Nephron progenitor cell (in vitro differentiated cells): ENCODE measurements at places on chromosomes 7 and 10.

- H3K27me3 ChIP-seq, result no peaks in the 10 kb centered on the region
- H3K4me3 ChIP-seq, result no peak overlapping the region
- no peak overlapping the region for H3K27ac ChIP-seq
- DNase-seq, result peak; percentile 27
- H3K36me3 ChIP-seq, result no peaks in the 10 kb centered on the region
- H3K4me1 ChIP-seq, result peaks cover 48% of the 10 kb centered on the region
Observed at GRCh38 chr7:74275401-74275881, 13.8 kb upstream of the CLIP2 start.

- H3K4me1 ChIP-seq, result no peaks in the 10 kb centered on the region
- DNase-seq, result no peak
- H3K4me3 ChIP-seq, result no peak overlapping the region
Observed at GRCh38 chr7:49597805-49598204, 175.6 kb upstream of the VWC2 start.

- no peaks in the 10 kb centered on the region for H3K27me3 ChIP-seq
- no peaks in the 10 kb centered on the region for H3K36me3 ChIP-seq
- no peak overlapping the region for H3K27ac ChIP-seq
- peaks cover under 1% of the 10 kb centered on the region for H3K4me1 ChIP-seq
- no peak overlapping the region for H3K4me3 ChIP-seq
Observed at GRCh38 chr10:53356616-53357349, 584.2 kb upstream of the MBL2 start.

- no peaks in the 10 kb centered on the region for H3K4me1 ChIP-seq
- DNase-seq, result no peak
- no peak overlapping the region for H3K4me3 ChIP-seq
- H3K27ac ChIP-seq, result no peak overlapping the region
Observed at GRCh38 chr7:19133886-19134285, 11.3 kb downstream of the FERD3L start.

DNA sequence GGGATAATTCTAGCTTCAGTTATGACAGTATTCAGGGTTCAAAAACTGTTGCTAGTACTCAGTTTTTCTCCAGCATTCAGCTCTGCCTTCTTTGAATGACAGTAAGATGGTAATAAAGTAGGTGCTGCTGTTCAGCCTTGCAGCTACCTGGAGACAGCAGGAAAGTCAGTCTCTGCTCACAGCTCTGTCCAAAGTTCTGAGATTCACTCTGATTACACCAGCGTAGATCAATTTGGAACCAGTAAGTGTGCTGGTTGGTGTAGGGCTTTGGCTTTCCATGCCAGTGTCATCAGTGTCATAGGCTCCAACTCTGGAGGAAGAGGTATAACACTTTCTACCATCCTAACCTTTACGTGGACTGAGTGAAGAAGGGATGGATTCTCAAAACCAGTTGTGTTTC is 26.2 kb downstream of the STK17A start:
- no peaks in the 10 kb centered on the region for H3K27me3 ChIP-seq
- no peak for DNase-seq
- H3K27ac ChIP-seq, result no peak overlapping the region
- no peaks in the 10 kb centered on the region for H3K4me1 ChIP-seq
- H3K4me3 ChIP-seq, result no peak overlapping the region

GRCh38 chr10:49474901-49475300 is 64.0 kb downstream of the ERCC6 start:
- no peak overlapping the region for H3K27ac ChIP-seq
- no peak for DNase-seq
- H3K36me3 ChIP-seq, result peaks cover 87% of the 10 kb centered on the region

- H3K36me3 ChIP-seq, result peaks cover 71% of the 10 kb centered on the region
- no peak for DNase-seq
- H3K27ac ChIP-seq, result no peak overlapping the region
- H3K4me3 ChIP-seq, result no peak overlapping the region
Observed at GRCh38 chr10:121536310-121536913, 61.8 kb downstream of the FGFR2 start.

DNA sequence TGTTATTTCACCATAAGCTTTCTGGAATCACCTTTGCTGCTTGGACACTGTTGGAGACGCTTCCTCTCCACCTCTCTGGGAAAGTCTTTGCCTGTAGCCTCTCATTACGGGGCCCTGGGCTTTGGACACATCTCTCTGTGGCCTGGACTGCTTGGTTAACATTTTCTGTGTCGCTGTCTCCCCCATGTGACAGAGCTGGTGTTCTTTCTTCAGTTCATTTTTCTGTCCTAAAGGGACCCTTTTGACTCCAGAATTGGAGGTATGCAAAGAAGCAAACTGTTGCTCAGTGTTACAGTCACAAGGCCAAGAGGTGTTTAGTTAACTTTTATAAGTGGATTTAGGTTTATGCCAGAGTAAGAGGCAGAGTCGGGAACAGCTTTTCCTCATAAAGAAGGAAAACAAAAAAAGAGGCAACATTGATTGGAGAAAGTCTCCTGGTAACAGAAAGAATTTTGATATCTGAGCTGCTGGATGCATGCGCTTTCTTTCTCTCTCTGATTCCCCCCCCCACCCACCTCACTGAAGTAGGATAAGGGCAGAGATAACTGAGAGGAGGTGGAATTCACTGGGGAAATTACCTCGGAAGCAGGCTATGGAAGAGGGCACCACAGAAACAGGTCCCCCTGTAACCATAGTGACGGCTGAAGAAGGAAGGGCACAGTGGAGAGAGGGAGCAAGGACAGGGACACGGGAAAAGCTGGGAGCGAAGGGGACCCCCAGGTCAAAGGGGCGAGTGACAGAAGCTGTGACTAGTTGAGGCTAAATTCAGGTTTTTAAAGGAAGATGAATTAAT is 57.8 kb downstream of the LGI1 start:
- H3K27me3 ChIP-seq, result peaks cover 22% of the 10 kb centered on the region
- peaks cover 19% of the 10 kb centered on the region for H3K4me1 ChIP-seq
- peak; percentile 25 for DNase-seq
- no peak overlapping the region for H3K27ac ChIP-seq
- no peaks in the 10 kb centered on the region for H3K36me3 ChIP-seq

- DNase-seq, result peak; percentile 12
- H3K4me1 ChIP-seq, result peaks cover 29% of the 10 kb centered on the region
- H3K27me3 ChIP-seq, result no peaks in the 10 kb centered on the region
- H3K27ac ChIP-seq, result peak overlapping the region; percentile 52
- peaks cover 14% of the 10 kb centered on the region for H3K36me3 ChIP-seq
- H3K4me3 ChIP-seq, result peak overlapping the region; percentile 98
Observed at GRCh38 chr7:140475747-140476333, 3.5 kb downstream of the MKRN1 start.

- H3K27me3 ChIP-seq, result no peaks in the 10 kb centered on the region
- DNase-seq, result no peak
- H3K4me3 ChIP-seq, result no peak overlapping the region
- peaks cover 31% of the 10 kb centered on the region for H3K36me3 ChIP-seq
- H3K4me1 ChIP-seq, result peaks cover 17% of the 10 kb centered on the region
Observed at GRCh38 chr10:69352569-69353264, 64.0 kb downstream of the TACR2 start.

GRCh38 chr7:156203923-156204322 is 391.7 kb upstream of the SHH start:
- DNase-seq, result no peak
- no peak overlapping the region for H3K27ac ChIP-seq
- no peak overlapping the region for H3K4me3 ChIP-seq
- H3K27me3 ChIP-seq, result peaks cover 10% of the 10 kb centered on the region
- H3K4me1 ChIP-seq, result peaks cover 12% of the 10 kb centered on the region
- H3K36me3 ChIP-seq, result no peaks in the 10 kb centered on the region

DNA sequence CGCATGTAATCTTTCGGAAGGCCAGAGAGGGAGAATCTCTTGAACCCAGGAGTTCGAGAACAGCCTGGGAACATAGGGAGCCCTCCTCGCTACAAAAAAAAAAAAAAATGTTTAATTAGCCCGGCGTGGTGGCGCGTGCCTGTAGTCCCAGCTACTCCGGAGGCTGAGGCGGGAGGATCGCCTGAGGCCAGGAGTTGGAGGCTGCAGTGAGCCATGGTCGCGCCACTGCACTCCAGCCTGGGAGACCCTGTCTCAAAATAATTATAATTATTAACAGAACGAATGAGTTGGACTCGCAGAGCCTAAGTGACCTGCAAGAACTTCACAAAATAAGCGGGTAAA is 794 bp downstream of the PCGF6 start:
- H3K36me3 ChIP-seq, result peaks cover 19% of the 10 kb centered on the region
- H3K27me3 ChIP-seq, result no peaks in the 10 kb centered on the region
- DNase-seq, result no peak
- peak overlapping the region; percentile 54 for H3K27ac ChIP-seq

DNA sequence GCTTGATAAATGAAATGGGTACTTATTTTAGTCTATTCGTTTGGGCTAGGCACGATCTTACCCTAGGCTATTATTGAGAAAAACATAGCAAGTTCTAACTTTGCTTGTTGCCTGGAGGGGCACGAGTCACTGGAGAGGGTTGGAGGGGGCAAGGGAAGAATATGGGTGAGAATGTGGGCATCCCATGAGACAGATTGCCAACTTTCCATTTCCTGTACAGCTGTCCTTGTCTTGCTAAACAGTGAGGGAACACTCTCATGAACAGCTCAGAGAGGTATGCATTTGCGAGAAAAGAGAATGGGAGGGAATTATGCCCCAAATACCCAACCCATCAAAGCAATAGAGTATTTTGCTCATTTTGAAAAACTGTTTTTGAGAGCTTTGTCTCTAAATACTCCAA is 9.2 kb downstream of the CDHR3 start:
- H3K27ac ChIP-seq, result no peak overlapping the region
- DNase-seq, result no peak
- H3K4me3 ChIP-seq, result no peak overlapping the region
- H3K36me3 ChIP-seq, result no peaks in the 10 kb centered on the region
- H3K27me3 ChIP-seq, result peaks cover 18% of the 10 kb centered on the region

DNA sequence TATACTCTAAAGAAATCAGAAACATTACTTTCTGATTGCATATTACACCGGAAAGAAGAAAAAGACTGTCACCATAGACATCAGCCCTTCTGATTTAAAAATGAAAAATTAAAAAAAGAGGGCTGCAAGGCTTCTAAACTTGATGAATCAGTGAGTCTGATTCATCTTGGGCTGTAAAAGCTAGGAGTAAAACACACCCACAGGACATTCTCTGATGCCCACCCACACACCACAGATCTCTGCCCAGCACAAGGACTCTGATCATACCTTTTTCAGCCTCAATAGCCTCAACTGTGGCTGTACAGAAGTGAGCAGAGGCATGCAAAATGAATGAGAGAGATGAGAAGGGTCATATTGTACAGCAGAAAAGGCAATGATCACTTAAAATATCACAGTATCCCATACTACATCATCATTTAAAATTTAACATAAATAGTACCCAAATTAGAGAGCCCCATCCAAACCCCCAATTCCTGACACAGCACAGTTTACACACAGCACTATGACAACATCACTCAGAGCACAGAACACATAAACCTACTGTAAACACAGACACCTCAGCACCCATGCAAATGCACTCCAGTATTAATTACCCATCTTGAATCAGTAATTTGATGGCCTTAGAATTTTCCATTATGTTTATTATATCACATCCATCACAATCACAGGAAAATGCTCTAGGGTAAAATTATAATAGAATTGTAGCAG is 6.4 kb upstream of the MSS51 start:
- H3K27ac ChIP-seq, result no peak overlapping the region
- DNase-seq, result no peak
- H3K36me3 ChIP-seq, result peaks cover 16% of the 10 kb centered on the region

DNA sequence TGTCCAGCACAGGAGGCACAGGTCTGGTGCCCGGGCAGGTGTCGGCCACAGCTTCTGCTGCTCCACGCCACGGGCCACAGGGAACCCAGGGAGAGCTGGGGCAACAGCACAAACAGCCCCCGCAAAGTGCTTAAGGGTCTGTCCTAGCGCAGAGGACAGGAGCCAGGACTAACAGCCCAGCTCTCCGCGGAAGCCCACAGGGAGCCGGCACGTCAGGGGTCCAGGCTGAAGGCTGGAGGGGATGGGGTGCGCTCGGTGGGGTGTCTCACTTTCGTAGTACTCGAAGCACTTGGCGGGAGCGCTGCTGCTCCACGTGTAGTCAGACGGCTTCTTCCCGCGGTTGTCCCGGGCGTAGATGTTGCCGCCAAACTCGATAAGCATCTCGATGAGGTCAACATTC is 24.9 kb downstream of the ASB13 start:
- no peak overlapping the region for H3K4me3 ChIP-seq
- H3K27me3 ChIP-seq, result no peaks in the 10 kb centered on the region
- H3K27ac ChIP-seq, result no peak overlapping the region
- H3K36me3 ChIP-seq, result peaks cover 54% of the 10 kb centered on the region
- peaks cover 28% of the 10 kb centered on the region for H3K4me1 ChIP-seq
- DNase-seq, result no peak

- H3K4me1 ChIP-seq, result peaks cover 19% of the 10 kb centered on the region
- peak; percentile 29 for DNase-seq
- H3K36me3 ChIP-seq, result no peaks in the 10 kb centered on the region
- H3K4me3 ChIP-seq, result peak within 1 kb of the TSS; percentile 64
- no peak within 1 kb of the TSS for H3K27ac ChIP-seq
Observed at GRCh38 chr10:132065491-132066105, at the start of gene JAKMIP3. JAKMIP3 (plus strand) TSS chr10:132065946; CDS start chr10:132104809, 38,863 bp downstream.

- no peak overlapping the region for H3K4me3 ChIP-seq
- H3K36me3 ChIP-seq, result no peaks in the 10 kb centered on the region
- peaks cover 12% of the 10 kb centered on the region for H3K4me1 ChIP-seq
- no peak overlapping the region for H3K27ac ChIP-seq
- peaks cover 9% of the 10 kb centered on the region for H3K27me3 ChIP-seq
Observed at GRCh38 chr7:18532813-18533212, 37.3 kb downstream of the HDAC9 start.

DNA sequence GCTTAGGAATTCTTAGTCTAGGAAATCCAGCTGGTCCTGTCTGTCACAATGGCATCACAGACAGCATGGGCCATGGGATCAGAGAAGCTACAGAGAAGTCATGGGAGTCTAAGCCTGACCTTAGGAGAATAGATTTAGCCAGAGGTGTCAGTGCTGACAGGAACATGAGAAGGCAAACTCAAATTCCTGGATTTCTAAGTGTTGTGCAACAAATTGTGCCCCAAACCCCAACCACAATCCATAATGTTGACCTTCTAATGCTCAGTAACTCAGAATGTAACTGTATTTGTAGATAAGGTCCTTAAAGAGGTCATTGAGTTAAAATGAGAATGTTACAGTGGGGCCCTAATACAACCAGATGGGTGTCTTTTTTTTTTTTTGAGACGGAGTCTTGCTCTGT is 95.9 kb upstream of the RHOBTB1 start:
- DNase-seq, result no peak
- H3K4me3 ChIP-seq, result no peak overlapping the region
- H3K36me3 ChIP-seq, result no peaks in the 10 kb centered on the region
- no peaks in the 10 kb centered on the region for H3K4me1 ChIP-seq
- H3K27ac ChIP-seq, result no peak overlapping the region
- peaks cover 2% of the 10 kb centered on the region for H3K27me3 ChIP-seq

DNA sequence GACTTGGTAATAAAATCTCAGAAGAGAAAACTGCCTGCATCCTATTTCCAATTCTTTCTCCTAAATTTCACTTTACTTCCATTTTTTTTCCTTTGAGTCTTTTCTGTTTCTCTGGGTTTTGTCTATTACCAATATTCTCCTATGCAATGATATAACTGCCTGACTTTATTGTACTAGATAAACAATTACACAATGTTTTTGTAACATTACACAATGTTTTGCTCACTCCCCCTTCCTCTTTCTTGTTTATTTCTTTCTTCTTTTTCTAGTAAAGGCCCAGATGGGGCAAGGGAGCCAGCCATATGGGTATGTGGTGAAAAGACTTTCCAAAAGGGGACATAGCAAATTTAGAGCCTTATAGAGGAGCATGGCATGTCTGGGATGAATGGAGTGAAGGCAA is 278.7 kb upstream of the PHYHIPL start:
- no peaks in the 10 kb centered on the region for H3K27me3 ChIP-seq
- no peak overlapping the region for H3K27ac ChIP-seq
- peaks cover 18% of the 10 kb centered on the region for H3K4me1 ChIP-seq
- no peak for DNase-seq
